Kasumi-1 (cell line): ENCODE measurements at places on chromosomes 3 and 15.

GRCh38 chr3:189655617-189656016, 24.4 kb downstream of the TP63 start:
- no peak for DNase-seq

DNA sequence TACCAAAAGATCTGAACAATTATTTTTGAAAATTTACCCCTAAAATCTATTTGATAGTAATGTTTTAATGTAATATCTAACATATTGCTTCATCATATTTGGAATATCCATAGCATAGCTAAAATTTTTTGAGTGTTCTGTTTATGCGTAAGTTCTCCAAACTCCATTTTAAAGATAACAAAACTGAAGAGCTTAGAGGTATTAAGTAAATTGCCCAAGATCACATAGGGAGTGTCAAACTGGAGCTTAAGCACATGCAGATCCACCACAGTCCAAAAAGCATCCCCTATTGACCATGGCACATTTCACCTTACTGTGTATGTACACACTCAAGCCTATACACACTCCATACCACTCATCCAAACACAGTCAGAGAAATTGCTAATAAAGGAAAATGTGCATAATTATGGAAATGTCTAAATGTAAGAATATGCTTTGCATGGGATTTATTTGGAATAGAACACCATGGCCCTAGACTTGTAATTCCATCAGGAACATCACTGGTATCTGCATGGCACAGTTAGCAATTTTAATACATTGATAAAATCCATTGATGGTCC, 85.2 kb upstream of the TGFBR2 start:
- no peak for DNase-seq

DNA sequence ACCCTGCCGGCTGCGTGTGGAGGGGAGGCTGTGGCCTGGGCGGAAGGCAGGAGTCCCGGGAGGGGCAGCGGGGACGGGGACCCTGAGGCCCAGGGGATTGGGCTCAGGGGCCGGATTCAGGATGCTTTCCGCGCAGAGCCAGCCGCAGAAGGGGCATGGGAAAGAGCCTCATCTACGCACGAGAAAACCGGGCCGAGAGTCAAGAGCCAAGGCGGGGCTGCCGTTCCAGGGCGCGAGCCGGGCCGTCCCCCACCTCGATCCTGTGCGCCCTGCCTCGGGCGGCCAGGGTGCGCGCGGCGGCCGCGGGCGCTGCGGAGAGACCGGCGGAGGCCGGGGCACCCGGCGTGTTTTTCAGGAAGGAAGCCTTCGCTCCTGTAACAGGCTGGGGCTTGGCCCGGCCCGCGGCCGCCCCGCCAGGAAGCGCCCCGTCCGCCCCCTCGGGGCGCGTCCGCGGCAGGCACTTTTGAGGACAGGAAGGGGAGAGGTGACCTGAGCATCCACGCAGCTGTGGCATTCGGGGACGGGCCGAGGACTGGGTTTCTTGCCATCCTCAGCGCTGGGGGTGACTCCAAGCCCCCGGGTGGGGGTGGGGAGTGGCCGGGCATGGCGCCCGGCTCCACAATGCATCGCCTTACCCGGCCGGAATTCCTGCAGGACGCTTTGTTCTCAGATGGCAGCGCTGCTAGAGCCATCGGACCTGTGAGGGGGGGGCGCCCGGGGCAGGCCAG, 62.3 kb upstream of the GATA2 start:
- DNase-seq: no peak

GRCh38 chr3:9704347-9705322, 1.0 kb downstream of the CPNE9 start:
- DNase-seq: no peak

GRCh38 chr3:173354124-173354523, 43.4 kb upstream of the NLGN1 start:
- peak; percentile 4 for DNase-seq

DNA sequence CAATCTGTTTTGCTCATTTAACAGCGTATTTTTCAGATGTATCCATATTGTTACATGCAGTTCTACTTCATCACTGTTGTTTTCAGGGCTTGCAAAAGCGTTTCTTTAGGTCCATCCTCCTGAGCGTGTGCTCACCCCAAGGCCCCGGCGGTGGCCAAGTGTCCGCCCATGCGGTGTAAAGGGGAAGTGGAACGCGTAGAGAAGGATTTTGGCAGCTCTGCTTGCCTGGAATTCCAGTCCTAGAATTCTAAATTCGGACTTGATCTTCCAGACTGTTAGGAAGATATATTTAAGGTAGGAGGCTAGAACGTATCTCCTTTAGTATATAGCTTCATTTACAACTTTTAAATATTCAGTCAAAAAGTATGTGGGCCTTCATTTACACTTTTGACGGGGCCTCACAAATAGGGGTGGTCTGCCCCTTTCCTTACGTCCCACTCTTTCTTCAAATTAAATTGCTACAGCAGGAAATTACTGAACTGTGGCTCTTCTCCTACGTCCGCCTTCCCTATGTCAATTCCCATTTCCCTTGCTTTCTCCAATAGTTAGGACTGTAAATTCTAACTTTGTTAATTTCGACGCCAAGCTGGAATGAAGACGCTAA, 609 bp upstream of the TBC1D23 start:
- DNase-seq: no peak

- no peak for DNase-seq
Observed at GRCh38 chr15:101358895-101359294, 63.8 kb upstream of the SNRPA1 start.

GRCh38 chr3:191120447-191121298, 78.4 kb upstream of the OSTN start:
- no peak for DNase-seq

GRCh38 chr3:71372911-71373637, 210.5 kb downstream of the FOXP1 start:
- no peak for DNase-seq

DNA sequence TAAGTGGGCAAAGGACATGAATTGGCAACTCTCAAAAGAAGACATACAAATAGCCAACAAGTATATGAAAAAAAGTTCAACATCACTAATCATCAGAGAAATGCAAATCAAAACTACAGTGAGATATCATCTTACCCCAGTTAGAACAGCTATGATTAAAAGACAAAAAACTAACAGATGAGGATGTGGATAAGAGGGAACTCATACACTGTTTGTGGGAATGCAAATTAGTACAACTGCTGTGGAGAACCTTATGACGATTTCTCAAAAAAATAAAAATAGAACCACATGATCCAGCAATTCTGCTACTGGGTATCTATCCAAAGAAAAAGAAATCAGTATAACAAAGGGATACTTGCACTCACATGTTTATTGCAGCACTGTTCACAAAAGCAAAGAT, 28.6 kb downstream of the NEK10 start:
- no peak for DNase-seq

- DNase-seq: no peak
Observed at GRCh38 chr3:181999314-181999713, 287.6 kb downstream of the SOX2 start.

DNA sequence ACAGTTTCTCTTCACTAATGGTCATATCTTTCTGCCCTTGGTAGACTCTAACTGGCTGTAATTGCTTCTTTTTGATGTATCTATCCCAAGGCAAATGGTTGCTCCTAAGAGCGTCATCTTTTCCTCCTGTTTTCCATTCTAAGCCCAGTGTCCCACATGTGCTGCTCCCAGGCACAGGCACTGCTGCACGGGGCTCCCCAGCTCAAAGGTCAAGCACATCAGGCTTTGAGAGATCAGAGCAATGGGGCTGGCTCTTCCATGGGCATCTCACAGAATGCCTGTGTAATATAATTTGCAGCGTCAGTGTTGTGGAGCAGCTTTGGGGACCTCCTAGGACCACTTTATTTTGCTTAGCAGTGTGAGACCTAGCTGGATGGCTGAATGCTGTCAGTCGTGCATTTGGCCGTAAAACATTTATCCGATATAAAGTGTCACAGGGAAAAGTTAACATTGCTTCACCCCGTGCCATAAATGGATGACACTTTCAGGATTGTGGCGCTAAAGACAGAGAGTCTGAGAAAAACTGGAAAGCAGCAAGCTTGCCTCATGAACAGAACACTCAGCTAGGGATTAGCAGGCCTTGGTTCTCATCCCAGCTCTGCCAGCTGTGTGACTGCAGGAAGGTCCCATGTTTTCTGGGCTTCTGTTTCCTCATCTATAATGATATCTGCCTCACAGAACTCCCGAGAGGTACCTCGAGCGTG, 277.5 kb upstream of the TBL1XR1 start:
- DNase-seq: no peak

DNA sequence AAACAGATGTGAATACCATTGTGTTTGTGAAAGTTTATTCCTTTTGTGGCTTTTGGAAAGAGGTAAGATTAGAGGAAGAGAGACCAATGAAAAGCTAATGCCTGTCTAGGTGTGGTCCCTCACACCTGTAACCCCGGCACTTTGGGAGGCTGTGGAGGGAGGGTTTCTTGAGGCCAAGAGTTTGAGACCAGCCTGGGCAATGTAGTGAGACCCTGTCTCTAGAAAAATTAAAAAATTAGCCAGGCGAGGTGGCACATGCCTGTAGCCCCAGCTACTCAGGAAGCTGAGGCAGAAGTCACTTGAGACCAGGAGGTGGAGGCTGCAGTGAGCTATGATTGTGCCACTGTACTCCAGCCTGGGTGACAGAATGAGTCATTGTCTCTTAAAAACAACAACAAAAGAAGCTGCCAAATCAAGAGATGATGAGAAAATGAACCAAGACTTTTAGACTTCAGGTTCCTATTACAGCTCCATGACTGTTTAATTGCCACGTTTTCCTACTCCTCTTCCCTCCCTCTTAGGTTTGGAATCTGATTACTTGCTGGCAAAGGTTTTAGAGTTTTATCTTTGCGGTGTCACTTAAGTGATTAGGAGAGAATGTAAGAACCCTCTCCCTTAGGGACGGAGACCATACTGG, 68.7 kb downstream of the CGNL1 start:
- DNase-seq: no peak

DNA sequence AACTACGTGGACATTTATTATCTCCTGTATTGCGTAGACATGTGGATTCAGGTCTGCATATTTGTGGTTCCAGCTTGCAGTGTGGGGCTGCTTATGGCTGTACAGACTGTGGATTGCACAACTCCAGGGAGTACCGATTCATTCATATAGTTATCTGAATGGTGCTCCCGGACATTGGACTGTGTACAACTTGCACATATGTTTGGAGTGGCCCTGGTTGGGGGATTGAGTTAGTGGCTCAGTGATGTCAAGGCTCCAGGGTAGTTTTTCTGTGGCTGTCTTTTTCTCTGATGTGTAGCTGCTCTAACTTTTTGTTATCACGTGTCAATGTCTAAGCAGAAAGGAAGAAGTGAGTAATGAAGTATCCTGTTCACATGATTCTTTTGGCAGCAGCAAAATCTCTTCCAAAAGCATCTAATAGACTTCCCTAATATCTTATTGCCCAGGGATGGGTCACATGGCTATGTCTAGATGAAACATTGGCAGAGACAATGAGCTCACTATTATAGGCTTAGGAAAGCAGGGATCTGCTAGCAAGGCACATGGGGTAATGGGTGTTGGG, 15.8 kb downstream of the ST3GAL6 start:
- peak; percentile 78 for DNase-seq

GRCh38 chr3:183378008-183378407, 50.4 kb downstream of the MCF2L2 start:
- no peak for DNase-seq

GRCh38 chr3:30972449-30972848, 78.0 kb upstream of the GADL1 start:
- no peak for DNase-seq

- no peak for DNase-seq
Observed at GRCh38 chr3:55894605-55895004, 407.5 kb upstream of the WNT5A start.

- DNase-seq: no peak
Observed at GRCh38 chr15:38535491-38536200, 29.0 kb downstream of the RASGRP1 start.

DNA sequence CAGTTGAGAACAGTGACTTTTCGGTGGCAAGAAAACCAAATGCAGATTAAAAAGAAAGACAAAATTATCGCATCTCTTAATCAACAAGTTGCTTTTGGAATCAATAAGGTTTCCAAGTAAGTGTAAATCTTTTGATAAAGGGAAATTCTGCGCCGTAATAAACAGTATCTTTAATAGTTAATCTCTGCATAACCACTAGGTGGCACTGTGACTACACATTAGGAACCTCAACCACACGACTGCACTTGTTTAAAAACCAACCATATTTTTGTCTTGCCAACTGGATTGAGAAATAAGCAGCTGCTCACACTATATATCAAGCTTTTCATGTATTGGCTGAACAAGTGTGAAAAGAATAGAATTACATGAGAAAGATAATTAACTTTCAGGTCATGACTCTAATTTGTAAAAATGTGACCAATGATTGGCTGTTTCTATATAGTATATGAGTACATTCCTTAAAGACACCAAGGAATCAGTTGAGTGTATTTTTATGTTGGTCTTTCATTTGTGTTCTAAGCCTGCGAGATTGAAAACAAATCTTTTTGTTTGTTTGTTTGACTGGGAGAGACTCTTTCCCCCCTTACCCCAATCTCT, 72.7 kb downstream of the DZIP3 start:
- DNase-seq: peak; percentile 84

DNA sequence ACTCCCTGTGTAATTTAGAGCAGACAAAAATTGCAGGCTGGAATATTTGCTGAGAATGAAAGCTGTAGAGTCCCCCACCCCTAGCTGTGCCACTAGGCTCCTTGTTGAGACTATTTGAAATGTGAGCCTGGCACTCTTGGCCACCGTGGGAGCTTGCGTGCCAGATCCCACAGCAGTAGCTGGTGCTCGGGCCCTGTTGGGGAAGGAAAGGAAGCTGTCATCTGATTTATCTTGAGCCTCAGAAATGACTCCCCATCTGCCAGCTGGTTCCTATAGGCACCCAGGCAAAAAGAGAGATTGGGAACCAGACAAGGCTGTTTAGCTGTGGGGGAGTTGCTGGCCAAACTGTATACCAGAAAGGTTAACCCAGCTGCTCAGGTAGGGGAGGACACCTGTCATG, 23.4 kb upstream of the CLEC3B start:
- DNase-seq: no peak

DNA sequence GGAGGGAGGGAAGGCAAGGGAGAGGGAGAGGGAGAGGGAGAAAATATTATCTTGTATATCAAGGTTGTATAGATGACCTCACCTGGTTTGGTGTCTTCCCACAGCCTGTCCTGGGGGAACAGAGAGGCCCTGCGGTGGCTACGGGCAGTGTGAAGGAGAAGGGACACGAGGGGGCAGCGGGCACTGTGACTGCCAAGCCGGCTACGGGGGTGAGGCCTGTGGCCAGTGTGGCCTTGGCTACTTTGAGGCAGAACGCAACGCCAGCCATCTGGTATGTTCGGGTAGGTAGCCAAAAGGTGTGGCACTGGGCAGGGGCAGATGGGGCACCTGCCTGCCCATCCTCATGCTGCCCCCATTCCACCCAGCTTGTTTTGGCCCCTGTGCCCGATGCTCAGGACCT, 7.1 kb downstream of the CRELD1 start:
- no peak for DNase-seq
